ENCODE measurements at places on chromosomes 3 and 15. TPM values are rescaled to one million over a fixed set of nuclear protein-coding genes. Genes with fewer than 3 reads are reported as not detected.
A peak's percentile ranks its signal among the peaks of the same experiment; 100 is the strongest.

Gene KLHL40
- total RNA-seq: not detected

Gene FAM174B
- total RNA-seq: 69.4 TPM

Gene AP3B2
- 4.1 TPM for total RNA-seq

Gene MINAR1
- total RNA-seq: 0.67 TPM

Gene CLDND1
- 70.2 TPM for total RNA-seq

DNA sequence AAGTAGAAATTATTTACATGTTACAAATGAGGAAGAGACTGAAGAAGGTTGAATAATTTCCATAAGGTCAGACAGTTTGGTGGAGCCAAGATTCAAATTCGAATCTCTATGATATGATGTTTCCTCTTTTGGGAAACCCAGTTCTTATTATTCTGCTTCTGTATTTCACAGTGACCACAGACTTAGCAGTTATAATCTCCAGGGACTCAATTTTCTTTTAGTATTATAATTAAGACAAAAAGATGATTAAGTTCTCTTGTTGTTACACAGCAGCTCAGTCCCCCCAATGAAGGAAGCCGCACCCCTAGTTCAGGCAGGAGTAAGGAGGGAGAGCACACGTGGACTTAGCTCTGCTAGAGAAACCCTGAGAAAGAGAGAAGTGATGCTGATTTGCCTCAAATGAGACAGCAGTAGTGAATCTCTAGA is 130.6 kb downstream of the CCNL1 start:
- no peak for DNase-seq

- DNase-seq: no peak
Measured at GRCh38 chr3:194404365-194405140, 5.5 kb upstream of the GP5 start.

DNA sequence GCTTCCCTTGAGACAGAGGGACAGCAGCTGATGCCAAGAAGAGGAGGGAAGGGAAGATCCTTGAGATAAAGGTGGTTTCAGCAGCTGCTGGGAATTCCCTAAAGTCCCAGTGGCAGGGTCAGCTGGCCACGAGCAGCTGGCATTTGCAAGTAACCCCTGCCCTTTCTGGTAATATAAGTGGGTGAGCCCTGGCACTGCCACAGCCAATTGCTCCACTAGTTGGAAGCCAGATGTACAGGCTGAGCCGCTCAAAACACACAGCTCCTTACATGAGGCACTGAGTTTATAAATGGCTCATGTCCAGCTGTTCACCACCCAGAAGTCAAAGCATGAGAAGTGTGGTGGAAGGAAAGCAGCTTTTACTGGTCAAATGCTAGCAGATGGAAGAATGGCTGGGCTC is 35.4 kb downstream of the PRR20G start:
- DNase-seq: no peak

DNA sequence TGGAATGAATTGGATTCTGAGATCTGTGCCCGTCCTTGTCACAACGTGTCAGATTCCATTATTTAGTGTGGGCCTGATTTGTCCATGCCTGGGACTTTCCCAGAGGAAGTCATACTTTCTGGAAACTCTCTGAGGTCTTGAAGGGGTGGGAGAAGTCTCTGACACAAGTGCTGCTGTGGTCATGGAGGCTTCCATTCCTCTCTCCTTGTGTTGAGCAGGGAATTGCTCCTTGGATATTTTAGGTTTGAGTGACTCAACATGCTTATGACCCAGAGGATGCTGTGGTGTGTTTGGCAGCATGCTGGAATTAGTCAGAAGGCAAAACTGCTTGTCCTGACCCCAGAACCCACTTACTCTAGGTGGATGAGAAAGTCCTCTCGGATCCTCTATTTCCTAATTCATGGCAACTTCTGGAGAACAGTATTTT is 132.1 kb downstream of the LPP start:
- DNase-seq: no peak

DNA sequence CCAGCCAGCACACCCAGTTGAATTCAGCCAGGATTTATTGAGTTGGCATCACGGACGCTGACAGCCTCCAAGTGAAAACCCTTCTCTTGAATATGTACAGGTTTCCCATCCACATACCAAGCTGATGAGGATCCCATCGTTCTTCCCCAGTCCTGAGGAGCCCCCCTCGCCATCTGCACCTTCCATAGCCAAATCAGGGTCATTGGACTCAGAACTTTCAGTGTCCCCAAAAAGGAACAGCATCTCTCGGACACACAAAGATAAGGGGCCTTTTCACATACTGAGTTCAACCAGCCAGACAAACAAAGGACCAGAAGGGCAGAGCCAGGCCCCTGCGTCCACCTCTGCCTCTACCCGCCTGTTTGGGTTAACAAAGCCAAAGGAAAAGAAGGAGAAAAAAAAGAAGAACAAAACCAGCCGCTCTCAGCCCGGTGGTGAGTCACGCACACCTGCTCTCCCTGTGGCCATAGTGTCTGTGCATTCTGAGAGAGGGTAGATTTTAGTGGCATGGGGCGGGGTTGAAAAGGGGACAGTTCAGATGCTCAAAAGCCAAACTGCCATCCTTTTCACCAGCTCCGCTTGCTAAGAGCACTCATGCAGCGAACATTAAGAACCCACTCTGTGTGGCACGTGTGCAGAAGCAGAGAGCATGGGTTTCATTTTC is 51.2 kb downstream of the KLHL25 start:
- no peak for DNase-seq

DNA sequence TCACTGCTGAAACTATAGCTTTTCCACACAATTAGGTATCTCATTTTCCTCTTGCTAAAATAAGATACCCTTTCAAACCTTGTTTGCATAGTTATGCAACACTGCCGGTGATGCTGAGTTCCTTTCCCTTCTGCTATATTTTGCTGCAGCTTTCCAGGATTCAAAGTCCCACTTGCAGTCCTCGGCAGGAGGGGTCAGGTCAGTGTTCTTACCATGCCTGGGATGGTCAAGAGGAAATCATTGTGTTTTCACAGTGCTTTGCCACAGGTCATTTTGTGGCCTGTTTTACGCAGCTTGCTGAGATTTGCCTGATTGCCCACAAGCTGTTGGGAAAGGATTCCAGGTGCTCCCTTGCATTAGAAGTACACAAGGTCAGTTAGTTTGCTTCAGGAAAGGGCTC is 156.9 kb downstream of the B3GALNT1 start:
- DNase-seq: peak; percentile 1

- DNase-seq: no peak
Measured at GRCh38 chr3:183913580-183913920, 28.9 kb upstream of the PARL start.

DNA sequence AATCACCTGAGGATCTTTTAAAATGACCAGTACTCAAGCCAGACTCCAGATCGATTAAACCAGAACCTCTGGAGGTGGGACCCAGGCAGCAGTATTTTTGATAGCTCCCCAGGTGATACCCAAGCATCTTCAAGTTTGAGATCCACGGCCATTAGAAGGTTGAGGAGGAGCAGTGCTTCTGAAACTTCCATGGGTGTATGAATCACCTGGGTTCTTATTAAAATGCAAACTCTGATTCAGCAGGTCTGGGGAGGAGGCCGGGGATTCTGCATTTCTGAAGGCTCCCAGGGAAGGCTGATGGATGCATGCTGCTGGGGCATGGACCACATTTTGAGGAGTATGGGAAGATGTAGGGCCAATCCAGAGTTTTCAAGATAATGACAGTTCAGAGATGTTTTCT is 55.4 kb downstream of the ATG7 start:
- DNase-seq: no peak

Data from thyroid gland (tissue), 4 donors.